NCI-H1436 (cell line): ENCODE measurements at places on chromosomes 3 and 15.
A peak's percentile ranks its signal among the peaks of the same experiment; 100 is the strongest.

DNA sequence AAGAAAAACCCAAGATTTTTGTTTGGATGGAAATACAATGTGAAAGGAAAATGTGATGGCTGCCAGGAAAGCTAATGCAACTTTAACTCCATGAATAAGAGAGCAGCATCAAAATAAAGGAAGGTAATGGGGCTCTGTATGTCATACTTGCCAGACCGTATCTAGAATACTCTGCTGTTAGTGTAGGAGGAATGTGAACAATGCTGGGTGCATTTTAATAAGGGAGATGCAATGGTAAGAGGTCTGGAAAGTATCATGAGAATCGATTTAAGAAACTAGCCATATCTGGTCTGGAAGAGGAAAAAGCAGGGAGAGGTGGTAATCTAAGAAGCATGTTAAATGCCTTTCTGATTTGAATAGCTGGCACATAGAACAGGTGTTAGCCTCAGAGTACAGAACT lies 239.6 kb downstream of the GBE1 start:
- no peak for DNase-seq

DNA sequence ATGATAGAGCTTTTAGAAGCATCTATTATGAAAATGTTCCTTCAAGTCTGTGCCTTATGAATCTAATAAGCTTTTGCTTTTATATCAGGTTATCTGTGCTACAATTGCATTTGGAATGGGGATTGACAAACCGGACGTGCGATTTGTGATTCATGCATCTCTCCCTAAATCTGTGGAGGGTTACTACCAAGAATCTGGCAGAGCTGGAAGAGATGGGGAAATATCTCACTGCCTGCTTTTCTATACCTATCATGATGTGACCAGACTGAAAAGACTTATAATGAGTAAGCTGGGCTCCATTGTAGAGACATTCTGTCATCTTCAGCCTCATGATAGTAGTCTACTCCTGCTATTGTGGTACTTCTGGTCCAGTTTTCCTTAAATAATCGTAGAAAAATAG lies 73.4 kb downstream of the BLM start:
- DNase-seq = no peak

- DNase-seq = no peak
These were observed 57.0 kb upstream of the CMSS1 start for GRCh38 chr3:99760629-99761028.

- DNase-seq = no peak
These were observed 239.7 kb upstream of the BHLHE40 start for GRCh38 chr3:4739289-4740236.

- DNase-seq = no peak
These were observed 270.9 kb downstream of the TLE3 start for GRCh38 chr15:69826819-69827175.

DNA sequence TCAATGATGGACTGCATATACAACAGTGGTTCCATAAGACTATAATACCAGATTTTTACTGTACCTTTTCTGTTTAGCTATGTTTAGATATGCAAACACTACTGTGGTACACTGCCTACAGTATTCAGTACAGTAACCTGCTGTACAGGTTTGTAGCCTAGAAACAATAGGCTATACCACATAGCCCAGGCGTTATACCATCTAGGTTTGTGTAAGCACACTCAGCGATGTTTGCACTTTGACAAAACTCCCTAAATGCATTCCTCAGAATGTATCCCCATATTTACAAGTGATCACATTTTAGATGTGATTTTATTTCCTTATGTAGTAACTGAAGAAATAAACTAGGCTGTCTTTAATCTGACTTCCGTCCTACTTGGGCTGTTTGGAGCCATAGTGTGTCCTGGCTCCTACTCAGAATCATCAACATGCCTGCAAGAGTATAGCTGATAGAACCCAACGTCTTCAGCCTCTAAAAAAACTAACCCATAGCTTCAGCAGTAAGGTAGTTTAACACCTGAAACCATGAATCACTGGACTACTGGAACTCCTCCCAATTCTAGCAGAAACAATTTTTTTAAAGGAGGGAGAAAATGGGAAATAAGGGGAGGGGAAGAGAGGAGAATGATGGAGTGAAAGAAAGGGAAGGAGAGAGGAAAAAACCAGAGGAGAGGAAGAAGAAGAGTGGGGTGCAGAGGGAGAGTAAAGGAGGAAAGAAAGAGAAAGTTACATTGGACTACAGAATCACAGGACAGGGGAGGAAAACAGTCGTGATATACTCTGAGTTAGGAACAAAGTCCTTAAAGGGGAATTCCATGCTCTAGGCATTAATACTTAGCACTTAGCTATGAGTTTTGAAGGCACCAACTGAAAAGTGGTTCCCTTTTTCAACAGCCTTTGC lies 67.7 kb upstream of the PLXND1 start:
- DNase-seq = no peak

DNA sequence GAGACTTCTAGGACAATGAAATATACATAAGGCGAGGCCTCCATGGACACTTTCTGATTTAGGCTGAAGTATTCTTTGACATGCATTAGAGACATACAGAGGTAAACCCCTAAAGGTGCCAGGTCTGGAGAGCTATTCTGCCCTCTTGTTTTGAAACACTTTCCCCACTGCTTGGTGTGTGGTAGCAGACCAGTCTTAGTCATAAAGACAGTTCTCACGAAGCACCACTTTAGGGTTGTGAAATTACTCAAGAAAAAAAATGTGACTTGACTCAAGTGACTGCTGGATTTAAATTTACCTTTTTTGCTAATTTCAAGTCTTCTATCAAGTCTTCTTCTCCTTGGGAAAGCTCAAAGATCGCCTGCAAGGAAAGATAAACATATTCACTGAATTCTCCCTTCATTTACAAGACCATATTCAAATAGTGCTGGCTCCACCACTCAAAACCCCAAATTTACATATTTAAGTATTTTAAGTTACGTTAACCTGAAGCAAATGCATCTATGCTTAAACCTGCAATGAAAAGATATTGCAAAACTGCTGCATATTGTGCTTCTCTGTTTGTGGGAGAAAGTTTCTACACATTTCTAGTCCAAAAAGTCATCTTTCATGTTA lies 48.4 kb downstream of the ARHGEF3 start:
- DNase-seq = no peak

DNA sequence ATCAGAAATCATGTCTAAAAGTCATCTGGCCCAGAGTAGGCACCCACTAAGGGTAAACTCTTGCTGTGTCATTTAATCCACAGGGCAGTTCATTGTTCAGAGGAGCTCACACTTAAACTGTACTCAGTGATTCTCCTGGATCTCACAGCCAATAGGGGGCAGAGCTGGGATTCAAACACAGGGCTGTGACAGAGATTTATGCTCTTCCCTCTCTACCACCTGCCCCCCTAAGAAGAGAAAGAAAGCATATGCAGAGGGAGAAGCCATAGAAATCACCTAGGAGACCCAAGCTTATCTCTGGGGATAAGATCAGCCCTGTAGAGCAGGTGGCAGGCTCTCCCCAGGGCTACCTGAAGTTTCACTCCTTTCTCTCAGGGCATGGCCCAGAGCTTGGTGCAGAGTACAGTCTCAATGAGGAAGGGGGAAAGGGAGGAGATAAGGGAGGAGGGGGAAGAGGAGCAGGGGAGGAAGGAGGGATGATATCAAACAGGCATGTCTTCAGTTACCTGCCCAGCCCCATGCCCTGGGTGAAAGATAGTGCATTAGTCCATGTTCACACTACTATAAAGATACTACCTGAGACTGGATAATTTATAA lies 51.8 kb upstream of the ADPGK start:
- peak; percentile 94 for DNase-seq

- DNase-seq = peak; percentile 21
These were observed 10.7 kb upstream of the SLC15A2 start for GRCh38 chr3:121883507-121883906.

GRCh38 chr3:11552289-11553264 lies 91.1 kb downstream of the VGLL4 start:
- no peak for DNase-seq
